DMS153 (cell line): ENCODE measurements at places on chromosomes 5 and 9.

- no peak for DNase-seq
Measured at GRCh38 chr9:27447031-27447683, 76.9 kb upstream of the IFNK start.

- DNase-seq, result no peak
Measured at GRCh38 chr9:133054966-133055365, 6.8 kb upstream of the CEL start.

DNA sequence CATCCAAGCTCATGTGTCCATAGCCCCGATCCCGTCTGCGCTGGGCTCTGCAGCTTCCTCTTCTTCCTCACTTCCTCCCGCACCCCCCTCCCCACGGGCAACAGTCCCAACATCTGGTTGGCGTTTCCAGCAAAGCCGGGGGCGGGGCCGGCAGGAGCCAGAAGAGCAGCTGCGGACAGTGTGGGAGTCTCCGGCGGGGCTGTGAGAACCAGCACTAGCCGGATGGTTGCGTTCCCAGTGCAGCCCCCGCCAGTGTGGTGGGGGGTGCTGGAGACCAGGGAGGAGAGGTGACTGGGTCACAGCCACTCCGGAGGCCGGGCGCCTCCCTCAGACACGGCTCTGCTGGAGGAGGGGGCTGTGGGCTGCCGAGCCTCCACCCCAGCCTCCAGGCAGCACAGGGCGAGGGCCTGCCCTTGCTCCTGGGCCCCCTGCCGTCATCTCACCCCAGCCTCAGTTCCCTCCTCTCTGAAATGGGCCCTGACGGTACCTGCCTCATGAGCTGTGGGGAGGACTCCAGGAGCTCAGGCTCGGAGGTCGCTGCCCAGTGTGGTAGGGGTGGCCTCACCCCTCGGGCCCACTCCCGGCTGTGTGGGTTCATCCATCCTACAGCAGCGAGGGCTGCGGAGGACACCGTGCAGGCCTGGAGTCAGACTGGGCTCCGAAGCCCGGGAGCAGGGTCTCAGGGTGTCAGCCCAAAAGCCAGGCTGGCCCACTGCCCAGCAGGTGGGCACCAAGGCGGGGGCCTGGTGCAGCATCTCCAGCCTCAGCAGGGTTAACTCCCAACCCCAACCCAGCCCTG, 41.5 kb upstream of the NOTCH1 start:
- DNase-seq, result peak; percentile 21

- peak; percentile 43 for DNase-seq
Measured at GRCh38 chr5:159987031-159987674, 21.8 kb upstream of the TTC1 start.

GRCh38 chr5:76383126-76383832, 19.8 kb upstream of the IQGAP2 start:
- DNase-seq, result no peak

- no peak for DNase-seq
Measured at GRCh38 chr9:94181408-94182181, 77.5 kb upstream of the ZNF169 start.

GRCh38 chr5:58064801-58065200, 395.1 kb downstream of the PLK2 start:
- DNase-seq, result no peak

DNA sequence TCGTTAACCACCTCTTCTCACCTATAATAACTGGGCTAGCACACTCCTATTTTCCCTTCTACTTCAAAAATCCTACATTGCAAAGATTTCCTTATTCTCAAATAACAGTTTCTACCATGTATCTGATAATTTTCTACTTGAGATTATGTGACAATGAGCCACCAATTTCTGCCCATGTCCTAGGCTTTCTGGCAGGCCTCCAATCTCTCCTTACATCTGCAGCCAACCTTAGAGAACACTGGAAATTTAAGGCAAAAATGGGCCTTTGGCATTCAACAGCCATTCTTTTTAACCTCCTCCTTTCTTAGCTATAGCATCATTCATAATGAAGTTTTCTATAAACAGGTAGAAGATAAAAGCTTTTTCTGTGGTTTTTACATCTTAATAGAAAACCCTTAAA, 225.1 kb downstream of the ARRDC3 start:
- DNase-seq, result no peak

GRCh38 chr5:27472871-27473270, 434.5 kb upstream of the CDH9 start:
- DNase-seq, result no peak

DNA sequence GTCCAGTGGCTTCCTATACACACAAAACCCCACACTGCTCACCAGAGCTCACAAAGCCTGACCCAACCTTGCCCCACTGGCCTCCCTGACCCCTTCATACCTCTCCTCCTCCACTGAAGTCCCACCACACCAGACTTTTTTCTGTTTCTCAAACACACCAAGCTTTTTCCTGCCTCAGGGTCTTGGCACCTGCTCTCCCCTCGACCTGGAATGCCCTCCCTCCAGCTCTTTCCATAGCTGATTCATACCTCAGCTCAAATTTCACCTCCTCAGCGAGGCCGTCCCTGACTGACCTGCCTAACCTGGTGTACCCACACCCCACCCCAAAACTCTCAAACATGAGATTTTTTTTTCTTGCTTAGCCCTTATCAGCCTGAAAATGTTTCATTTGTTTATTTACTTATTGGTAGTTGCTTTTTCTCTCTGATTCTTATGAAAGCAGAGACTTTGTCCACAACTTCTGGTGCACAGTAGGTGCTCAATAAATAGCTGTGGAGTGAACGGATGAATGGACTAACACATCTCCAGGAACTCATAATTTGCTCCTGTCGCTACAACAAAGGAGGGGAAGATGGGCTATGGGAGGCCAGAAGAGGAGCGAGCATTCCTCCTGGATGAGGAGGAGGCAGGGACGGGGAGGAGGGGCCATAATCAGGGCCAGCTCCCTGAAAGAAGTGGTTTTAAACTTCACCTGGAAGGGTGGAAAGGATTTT, 84.3 kb downstream of the SH3TC2 start:
- DNase-seq, result no peak

DNA sequence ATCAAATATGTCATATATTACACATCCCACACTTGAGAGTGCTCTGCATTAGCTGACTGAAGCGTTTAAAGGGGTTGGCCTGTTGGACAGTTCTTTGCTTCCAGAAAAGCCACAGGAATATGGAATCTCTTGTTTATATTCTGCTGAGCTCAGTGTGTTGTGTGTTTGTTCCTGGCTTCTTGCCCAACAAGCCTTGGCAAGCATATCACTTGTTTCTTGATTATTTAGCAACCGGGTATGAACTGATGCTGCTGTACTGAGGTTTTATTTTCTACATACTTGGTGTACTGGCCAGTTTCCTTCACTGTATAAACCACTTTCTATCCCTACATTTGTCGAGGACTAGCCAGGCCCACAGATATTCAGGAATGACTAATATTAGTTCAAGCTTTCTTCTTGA, 378.9 kb downstream of the KCTD16 start:
- peak; percentile 31 for DNase-seq

DNA sequence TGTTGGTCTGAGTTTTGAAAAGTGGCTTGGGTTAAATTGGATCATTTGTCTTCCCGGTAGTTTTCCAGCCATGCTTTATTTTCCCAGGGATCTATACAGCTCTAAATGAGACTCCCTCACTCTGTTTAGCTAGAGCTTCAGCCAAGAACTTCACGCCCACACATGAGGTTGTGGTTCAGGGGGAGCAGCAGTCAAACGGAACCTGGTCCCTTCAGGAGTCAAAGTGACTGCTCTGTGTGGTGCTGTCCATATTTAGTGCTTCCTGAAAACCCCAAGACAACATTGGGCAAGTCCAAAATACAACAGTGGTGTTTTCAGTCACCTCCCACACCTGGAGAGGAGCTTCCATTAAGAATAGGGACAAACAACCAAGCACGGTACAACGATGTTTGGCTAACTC, 90.5 kb downstream of the ANKH start:
- DNase-seq, result no peak

- DNase-seq, result peak; percentile 54
Measured at GRCh38 chr9:13279284-13280141, at the start of gene MPDZ. MPDZ (minus strand) TSS chr9:13279692; CDS start chr9:13250315, 29,377 bp downstream.

DNA sequence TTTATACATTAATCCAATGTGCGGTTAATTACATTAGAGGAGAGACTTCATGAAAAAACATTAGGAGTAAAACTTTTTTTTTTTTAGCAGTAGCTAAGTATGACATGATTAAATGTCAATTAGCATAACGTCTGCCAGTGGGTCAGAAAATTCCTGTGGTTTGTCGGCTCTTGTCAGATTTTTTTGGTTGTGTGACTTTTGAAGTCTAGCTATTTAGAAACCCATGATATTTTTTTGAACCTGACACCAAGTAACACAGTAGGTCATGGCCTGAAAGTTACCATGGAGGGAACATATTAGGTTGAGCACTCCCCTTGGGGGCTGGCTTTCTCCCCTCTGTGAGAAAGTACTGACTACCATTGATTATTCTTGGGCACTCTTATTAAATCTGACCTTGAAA, 84.8 kb upstream of the ALDH1A1 start:
- DNase-seq, result no peak

- DNase-seq, result no peak
Measured at GRCh38 chr9:130654879-130655278, 9.5 kb upstream of the PRDM12 start.

DNA sequence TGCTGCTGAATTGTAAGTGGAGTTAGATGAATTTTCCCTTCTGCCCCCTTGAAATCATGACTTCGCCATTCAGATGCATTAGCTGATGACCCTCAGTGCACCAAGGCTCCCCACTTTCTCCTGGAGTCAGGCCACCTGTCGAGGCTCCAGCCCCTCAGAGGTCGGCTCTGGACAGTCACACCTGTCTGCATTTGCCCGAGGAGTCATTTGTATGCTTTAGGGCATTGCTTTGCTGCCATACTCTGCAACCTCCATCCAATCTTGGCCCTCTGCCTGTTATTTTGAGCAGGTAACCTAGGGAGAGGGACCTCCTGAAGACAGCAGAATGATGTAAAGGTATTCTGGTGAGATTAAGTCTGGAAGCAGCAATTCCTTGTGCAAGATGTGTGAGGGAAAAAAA, 144.8 kb downstream of the MACROH2A1 start:
- no peak for DNase-seq

GRCh38 chr9:108056805-108057386, 567.3 kb upstream of the KLF4 start:
- no peak for DNase-seq

DNA sequence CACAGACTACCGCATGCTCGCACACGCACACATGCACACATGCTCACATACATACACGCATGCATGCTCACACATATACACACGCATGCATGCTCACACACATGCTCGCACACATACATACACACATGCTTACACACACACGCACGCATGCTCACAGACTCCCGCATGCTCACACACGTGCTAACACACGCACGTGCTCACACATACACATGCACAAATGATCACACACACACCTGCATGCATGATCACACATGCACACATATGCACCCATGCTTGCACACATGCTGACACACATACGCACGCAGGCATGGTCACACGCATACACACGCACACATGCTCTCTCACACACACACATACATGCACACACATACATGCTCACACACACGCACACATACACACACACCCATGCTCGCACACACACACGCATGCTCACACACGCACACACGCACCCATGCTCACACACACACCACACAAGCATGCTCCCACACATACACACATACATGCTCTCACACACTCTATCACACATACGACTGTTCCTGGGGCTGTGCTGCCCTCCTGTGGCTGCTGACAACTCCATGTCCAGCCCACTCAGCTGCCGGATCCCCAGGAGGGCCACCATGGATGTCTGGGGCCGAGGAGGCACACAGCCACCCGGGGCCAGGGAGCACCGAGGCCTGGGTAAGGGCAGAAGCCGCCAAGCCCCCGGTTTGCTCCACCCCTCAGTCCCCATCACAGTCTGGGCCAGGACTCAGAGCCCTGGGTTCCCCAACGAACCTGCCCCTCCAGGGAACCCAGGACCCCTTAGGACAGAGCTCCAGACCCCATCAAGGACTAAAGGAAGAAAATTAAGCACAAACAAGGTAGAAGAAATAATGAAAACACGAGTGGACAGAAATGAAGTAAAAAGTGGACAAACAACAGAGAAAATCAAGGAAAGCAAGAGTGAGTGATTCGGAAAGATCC, 31.4 kb upstream of the EGFL7 start:
- peak; percentile 44 for DNase-seq
